Lower leg skin (tissue), 4 donors: ENCODE measurements at places on chromosomes 2 and 18.

DNA sequence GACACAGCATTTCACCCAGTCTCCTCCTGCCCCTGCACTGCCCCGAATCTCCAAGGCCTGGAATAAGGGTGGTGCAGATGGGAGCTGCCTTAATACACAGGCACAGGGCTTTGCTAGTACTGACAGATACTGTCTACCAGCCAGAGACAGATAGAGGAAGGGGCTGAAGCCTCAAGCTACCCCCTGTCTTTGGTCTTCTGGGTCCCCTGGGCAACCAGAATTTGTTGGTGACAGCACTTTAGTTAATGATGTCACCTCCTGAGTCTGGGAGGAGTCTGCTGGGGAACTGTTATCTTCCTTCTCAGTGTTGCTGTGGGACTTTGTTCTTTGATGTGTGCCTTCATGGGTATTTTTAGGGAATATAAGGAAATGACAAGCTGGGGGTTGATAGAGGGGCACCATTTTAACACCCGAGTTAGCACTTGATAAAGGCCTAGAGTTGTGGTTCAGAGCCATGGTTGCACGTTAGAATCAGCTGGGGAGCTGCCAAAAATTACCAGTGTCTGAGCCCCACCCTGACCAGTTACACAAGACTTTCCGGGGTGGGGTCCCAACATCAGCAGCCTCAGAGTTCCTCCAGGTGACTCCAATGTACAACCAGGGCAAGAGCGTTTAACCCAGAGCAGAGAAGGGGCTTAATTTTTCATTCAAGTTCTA lies 136.8 kb downstream of the SMAD7 start:
- peak; percentile 83 for DNase-seq

DNA sequence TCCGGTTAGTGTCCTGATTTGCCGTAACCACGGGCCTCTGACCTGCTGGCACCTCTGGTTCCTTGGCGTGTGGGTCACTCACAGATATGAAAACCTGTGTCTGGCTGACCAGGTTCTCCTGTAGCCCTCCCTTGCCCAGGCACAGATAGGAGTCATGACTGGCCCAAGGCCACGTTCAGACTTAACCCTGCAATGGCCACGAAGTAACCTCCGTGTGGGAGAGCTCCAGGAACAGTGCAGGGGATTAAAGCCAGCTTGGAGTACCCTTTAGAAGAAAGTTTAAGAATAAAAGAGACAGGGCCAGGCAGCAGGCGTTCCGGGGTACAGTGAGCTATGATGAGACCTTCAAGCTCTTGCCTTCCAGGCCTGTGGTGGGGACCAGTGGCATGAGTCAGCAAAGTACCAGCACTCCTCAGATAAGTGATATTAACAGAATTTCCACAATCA lies 25.5 kb downstream of the CENPO start:
- DNase-seq, result peak; percentile 71

- peak; percentile 97 for DNase-seq
These were observed 90.6 kb downstream of the TWIST2 start for GRCh38 chr2:238938401-238939055.

GRCh38 chr2:26008851-26009566 lies 24.9 kb upstream of the RAB10 start:
- DNase-seq, result peak; percentile 92

DNA sequence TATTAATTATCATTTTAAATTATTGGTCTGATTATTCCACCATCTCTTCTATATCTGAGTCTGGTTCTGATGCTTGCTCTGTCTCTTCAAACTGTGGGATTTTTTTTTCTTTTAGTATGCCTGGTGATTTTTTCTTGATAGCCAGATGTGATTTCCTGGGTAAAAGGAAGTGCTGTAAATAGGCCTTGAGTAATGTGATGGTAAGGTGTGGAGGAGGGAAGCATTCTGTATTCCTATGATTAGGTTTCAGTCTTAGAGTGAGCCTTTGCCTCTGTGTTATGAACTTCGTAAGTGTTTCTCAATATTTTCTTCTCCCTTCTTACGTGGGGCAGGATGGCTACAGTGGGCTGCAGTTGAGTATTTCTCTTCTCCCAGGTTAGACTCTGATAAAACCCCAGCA lies 103.0 kb downstream of the EHBP1 start:
- no peak for DNase-seq

DNA sequence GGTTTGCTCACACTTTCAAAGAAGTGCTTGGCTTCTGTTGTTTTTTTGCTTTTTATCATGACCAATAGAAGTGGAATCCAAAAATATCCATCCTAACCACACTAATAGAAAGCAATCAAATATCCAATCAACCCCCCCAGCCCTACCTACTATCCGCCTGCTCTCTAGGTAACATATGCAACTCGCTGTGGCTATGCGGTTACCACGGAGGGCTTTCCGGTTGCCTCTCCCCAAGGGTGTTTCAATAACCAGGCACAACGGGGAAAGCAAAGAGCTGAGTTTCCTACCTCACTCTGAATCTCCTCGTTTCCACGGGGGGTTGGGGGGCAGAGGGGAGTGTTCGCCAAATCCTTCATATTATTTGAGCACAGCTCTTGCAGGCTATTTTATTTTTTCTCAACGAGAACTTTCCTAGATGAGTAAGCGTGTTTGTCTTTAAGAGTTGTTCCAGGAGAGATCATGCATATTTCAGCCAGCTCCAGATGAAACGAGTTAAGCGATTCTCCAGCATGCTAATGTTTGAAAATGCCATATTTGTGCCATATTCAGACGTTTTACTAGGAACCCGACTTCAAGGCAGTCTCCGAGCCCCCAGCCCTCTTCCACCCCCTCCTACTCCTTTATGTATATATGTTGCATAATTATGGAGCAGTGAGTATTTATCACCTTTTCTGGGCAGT lies 30.3 kb downstream of the PAX3 start:
- DNase-seq, result no peak

GRCh38 chr2:140814141-140814540 lies 1316.7 kb downstream of the LRP1B start:
- DNase-seq, result no peak

- DNase-seq, result peak; percentile 68
These were observed 109.8 kb upstream of the SEC11C start for GRCh38 chr18:59029663-59030429.

- no peak for DNase-seq
These were observed 24.4 kb downstream of the SATB2 start for GRCh38 chr2:199433204-199433832.

GRCh38 chr2:201707753-201708152 lies 9.3 kb upstream of the MPP4 start:
- no peak for DNase-seq

DNA sequence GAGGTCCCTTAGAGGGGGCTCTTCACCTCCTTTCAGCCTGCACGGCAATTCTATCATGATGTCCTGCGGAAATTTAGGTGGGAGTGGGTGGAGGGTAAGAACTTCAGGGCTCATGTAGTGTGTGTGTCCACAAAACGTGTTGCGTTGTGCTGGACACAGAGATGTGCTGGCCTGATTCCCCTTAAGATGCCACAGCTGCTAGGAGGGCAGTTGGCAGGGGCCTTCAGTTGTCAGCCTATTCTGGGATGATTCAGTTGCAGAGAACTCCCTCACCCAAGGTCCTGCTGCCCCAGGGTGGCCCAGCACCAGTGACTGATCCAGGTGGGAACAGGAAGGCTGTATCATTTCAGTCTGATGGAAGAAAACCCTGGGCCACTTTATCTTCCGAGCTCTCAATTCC lies 1.0 kb upstream of the HJURP start:
- DNase-seq, result no peak

DNA sequence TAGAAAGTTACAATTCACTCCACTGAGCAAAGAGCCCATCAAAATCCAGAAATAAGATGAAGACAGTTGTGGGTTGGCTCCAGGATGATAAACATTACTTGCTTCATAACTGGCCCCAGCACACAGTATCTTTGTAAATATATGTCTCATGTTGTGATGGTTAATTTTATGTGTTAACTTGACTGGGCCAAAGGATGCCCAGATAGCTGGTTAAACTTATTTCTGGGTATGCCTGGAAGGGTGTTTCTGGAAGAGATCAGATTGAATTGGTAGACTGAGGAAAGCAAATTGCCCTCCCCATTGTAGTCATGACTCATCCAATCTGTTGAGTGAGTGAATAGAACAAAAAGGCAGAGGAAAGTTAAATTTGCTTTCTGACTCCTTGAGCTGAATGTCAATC lies 373.8 kb downstream of the LNPK start:
- no peak for DNase-seq

- DNase-seq, result no peak
These were observed 989.4 kb upstream of the NXPH2 start for GRCh38 chr2:139769633-139770032.

- DNase-seq, result no peak
These were observed 30.1 kb downstream of the CAB39 start for GRCh38 chr2:230742781-230743180.

- no peak for DNase-seq
These were observed 160.3 kb downstream of the VAPA start for GRCh38 chr18:10074110-10074509.

- no peak for DNase-seq
These were observed 8.7 kb downstream of the GLS start for GRCh38 chr2:190889175-190889943.

GRCh38 chr2:233835230-233836186 lies 18.8 kb downstream of the HJURP start:
- DNase-seq, result peak; percentile 72

GRCh38 chr2:128773641-128774319 lies 455.1 kb upstream of the HS6ST1 start:
- no peak for DNase-seq

GRCh38 chr2:124267794-124268193 lies 242.7 kb downstream of the CNTNAP5 start:
- DNase-seq, result no peak

DNA sequence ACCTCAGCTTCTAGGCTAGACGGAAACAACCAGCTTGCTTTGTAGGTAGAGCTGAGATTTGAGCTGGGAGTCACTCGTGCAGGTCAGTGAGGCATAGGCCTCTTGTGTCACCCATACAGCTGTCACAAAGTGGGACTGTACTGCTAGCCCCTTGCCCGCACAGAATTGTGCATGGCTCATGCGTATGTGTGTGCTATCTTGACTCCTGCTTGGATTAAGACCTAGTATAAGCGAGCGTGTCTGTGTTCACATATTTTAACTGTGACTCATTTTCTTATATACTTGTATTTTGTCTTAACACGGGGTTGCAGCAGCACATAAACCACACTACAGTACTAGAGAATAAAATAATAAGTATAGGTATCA lies 20.1 kb downstream of the CEP68 start:
- no peak for DNase-seq

DNA sequence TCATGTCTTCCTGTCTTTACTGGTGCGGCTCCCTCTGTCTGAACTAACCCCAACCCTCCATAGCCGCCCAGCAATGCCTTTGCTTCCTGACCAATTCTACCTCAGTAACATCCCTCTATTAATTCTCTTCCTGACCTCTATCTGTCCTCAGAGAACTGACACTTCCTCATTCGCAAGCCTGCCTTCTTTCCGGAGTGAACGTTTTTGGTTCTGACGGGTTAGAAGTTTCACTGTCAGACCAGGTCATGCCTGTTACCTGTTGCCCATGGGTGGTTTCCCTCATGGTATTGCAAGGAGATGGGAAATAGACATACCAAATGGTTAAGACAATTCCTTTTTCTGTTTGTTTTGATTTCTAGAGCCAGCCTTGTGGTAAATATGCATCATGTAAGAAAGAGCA lies 453.4 kb upstream of the SLC14A2 start:
- DNase-seq, result no peak

GRCh38 chr18:70673831-70674230 lies 385.0 kb downstream of the SOCS6 start:
- no peak for DNase-seq

DNA sequence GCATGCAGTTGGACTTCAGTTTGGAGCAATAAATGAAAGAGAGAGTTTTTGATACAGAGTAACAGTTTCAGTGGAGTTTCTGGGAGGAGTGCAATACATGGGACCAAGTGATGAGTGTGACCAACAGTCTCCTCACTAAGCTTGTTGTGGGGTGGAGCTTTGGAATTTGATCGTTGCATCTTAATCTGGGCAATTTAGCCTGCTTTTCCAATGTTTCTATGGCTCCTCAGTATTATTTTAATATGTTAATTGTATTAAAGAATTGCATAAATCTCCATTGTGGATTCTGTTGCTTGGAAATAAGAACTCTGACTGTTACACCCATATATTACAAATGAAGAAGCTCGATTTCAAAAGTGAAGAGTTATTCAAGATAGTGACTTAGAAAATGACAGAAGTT lies 446.6 kb upstream of the LRATD1 start:
- no peak for DNase-seq
